CD14-positive monocyte (primary cell): ENCODE measurements at places on chromosomes 16 and 17.

GRCh38 chr17:79944251-79944812 lies 91.3 kb downstream of the TBC1D16 start:
- no peak for DNase-seq

GRCh38 chr17:36593656-36594316 lies 2.1 kb downstream of the DHRS11 start:
- DNase-seq: no peak

DNA sequence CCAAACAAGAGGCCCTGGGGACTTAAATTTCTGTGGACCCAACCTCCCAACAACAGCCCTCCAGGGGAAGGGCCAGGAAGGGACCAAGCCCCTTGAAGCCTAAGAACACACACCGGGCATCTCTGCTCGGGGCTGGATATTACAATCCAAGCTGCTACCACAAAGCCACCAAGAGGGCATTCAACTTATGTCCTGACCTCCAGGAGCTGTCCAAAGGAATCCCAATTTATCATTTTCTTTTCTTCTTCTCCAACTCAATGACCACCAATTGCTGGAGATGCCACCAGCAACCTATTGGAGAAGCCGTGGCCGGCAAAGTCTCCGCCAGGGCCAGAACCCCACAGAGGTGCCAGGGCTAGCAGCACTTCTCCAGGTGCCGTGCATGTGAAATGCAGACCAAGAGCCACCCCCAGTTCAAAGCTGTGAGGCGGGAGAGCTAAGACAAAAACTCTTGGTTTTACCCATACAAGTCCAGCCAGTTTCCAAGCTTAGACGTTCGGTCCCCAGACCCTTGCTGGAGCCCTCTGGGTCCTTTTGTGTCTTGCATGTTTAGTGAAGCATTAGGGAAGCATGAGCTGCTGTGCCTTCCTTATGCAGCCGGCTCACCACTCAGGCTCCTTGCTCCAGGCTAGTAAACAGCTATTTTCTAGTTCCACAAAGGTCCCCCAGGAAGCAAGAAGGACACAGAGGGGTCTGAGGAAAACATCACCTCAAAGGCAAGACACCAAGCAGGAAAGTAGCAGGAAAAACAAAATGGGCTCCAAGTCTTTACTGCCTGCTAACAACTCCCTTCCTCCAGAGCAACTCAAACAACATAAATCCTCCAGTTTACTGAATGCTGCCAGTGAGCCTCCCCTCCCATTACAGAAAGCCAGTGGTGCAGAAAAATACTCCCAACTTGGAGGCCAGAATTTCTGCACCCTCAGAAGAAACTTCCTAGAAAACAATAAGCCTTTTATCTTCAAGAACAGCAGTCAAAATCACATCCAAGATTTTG lies 3.2 kb downstream of the PITPNA start:
- no peak for DNase-seq

- no peak for DNase-seq
These were observed 465.0 kb upstream of the MAF start for GRCh38 chr16:80065541-80065940.

- DNase-seq: no peak
These were observed 139.1 kb upstream of the GSE1 start for GRCh38 chr16:85473909-85474620.

DNA sequence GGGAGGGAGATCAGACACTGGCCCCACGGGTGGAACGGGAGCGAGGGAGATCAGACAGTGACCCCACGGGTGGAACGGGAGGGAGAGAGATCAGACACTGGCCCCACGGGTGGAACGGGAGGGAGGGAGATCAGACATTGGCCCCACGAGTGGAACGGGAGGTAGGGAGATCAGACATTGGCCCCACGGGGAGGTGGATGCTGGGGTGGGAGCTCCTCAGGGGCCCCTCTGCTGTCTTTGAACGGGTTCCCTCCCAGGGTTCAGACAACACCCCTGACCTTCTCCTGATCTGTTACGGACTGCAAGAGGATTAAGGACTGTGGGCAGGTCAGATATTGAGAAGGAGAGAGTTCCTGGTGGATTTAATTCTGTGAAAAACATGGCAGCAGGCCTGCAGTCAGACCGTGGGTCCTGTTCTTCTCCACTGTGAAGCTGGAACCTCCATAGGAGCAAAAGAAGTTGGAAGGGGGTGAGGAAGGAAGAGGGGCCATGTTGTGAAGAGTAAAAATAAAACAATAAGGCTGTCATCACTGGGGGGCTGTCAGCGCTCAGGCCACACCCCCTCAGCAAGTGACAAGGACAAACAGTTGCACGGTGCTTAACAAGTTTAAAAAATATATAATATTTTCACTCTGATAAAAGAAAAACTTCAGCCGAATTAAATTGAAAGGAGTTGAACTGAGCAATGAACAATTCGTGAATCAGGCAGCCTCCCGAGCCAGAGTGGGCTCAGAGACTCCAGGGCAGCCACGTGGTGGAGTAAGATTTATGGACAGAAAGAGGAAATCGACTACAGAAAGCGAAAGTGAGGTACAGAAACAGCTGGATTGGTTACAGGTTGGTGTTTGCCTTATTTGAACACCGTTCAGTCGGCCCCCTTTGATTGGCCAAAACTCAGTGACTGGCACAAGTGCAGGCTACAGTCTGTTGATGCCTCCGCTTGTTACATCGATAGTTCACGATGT lies 348.7 kb upstream of the TNRC6C start:
- DNase-seq: peak; percentile 28

DNA sequence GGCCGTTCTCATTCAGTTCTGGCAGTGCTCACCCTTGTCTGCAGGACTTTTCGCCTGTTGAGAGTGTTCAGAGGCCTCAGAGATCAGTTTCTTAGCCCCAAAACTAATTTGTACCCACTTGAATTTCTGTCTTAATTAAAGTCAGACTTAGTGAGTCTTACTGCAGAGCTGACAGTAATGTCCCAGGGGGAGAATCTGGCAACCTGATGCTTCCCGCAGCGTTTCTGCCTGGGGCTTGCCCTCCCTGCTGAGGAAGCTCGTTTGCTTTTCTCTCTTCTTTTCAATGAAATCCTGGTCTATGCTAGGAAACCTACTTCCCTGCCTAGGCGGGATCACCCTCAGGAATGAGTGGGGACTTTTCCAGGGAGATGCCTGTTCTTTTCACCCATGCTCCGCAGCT lies 25.3 kb downstream of the DBNDD1 start:
- no peak for DNase-seq

GRCh38 chr16:23465179-23465578 lies 12.2 kb upstream of the COG7 start:
- no peak for DNase-seq

DNA sequence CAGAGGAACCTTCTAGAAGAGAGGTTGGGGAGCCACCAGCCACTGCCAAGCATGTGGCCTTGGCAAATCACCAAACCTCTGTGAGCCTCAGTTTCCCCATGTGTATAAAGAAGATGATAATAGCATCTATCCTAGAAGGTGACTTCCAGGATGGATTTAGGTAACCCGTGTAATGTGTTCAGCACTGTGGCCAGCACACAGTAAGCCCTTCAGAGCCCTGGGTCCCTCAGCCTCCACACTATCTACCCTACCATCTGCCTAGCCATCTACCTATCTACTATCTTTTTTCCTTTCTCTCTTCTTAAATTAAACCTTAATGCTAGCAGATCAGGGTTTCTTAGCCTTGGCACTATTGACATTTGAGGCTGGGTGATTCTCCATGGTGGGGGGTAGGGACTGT lies 33.0 kb downstream of the TEKT5 start:
- DNase-seq: no peak

DNA sequence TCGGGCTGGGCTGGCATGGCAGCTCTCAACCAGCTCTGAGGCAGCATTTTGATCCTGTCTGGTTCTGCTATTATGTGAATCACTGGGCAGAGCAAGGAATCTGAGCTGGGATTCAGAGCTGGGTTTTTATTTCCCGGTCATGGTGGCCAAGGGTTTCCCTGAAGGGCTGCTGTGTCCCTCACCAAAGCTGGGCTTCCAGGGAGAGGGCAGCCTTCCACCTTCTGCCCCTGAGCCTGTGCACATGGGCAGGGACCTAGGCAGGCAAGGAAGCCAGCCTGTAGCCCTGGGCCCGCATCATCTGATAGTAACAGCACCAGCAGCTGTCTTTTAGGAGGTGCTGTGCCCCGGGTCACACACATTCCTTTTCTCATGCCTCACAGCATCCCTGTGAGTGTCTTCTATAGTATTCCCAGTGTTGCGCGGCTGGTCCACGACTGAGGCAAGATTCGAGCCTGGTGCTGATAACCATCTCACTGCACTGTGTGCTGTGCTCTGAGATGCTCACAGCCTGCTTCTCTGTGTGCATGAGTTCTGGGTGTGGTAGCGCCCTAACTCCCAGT lies 85.3 kb upstream of the PLCG2 start:
- DNase-seq: no peak

DNA sequence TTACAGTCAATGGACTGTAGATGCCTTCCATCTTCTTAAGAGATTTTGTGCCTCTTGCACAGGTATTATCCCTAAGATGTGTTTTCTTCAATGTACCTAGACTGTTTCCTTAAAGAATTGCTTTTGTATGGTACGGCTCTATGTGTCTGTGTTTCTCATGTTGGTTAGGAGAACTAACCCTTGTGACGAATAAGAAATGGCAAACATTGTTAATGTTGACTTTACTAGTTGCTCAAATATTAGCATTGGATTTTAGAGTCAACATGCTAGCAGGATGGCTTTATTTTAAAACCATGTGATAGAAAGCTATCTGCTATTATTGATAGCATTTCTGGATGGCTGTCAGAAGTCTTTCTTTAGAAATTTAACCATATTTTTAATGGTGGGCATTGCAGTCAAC lies 34.5 kb downstream of the WWOX start:
- DNase-seq: no peak

DNA sequence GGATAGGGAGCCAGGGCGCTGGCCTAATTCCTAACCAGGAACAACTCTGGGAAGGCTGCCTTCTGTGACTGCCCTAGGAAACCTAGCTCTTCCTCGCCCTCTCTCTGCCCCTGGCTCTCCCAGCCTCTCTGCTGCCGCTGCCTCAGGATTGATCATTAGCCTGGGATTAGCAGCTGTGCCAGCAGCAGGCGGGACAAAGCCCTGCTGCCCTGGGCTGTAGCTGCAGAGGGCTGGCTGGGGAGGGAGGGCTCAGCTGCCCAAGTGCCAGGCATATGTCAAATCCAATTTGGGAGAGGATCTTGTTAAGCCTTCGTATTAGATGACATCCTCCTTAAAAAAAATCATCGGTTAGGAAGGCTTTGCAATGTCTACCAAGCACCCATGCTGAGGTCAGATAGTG lies 144.8 kb upstream of the CCL2 start:
- DNase-seq: no peak

- no peak for DNase-seq
These were observed 31.7 kb upstream of the IL21R start for GRCh38 chr16:27370318-27370717.

- no peak for DNase-seq
These were observed 1.1 kb upstream of the PLEKHG4 start for GRCh38 chr16:67277999-67278772.

GRCh38 chr17:31907342-31907962 lies 5.9 kb upstream of the UTP6 start:
- no peak for DNase-seq

DNA sequence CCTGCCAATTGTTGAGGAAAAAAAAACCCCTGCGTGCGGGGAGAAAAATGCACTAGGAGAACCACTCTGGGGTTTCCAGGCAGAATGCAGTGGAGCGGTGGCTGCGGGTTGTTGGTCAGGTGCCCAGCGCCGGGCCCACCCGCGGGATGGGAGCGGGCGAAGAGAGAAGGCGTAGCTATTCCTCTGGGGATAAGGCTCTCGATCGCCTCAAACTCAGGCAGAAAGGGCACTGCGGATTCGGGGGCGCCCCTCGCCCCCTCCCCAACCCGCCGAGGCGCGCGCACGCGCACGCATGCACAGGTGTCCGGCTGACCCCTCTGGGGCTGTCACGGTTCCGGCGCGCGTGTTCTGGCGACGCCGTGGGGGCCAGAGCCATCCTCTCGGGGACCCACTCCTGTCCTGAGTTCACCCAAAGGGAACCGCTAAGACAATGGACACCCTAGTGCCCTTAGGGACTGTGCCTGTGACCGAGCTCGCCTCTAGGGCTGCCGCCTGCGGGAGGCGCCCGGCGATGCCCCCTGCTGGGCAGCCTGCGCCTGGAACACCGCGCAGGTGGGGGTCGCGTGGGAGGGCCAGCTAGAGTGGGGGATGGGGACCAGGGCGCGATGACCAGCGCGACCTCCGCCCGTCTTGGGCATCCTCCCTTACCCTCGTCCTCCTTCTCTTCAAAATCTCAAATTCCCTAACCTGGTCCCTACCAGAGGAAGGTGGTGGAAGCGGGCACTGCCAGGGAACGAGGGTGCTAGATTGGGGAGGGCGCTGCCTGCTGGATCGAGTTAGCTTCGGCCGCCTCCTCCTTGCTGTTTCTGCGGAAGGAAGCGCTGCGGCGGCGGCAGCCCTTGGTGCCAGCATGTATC lies 14.4 kb upstream of the CBX8 start:
- DNase-seq: no peak

DNA sequence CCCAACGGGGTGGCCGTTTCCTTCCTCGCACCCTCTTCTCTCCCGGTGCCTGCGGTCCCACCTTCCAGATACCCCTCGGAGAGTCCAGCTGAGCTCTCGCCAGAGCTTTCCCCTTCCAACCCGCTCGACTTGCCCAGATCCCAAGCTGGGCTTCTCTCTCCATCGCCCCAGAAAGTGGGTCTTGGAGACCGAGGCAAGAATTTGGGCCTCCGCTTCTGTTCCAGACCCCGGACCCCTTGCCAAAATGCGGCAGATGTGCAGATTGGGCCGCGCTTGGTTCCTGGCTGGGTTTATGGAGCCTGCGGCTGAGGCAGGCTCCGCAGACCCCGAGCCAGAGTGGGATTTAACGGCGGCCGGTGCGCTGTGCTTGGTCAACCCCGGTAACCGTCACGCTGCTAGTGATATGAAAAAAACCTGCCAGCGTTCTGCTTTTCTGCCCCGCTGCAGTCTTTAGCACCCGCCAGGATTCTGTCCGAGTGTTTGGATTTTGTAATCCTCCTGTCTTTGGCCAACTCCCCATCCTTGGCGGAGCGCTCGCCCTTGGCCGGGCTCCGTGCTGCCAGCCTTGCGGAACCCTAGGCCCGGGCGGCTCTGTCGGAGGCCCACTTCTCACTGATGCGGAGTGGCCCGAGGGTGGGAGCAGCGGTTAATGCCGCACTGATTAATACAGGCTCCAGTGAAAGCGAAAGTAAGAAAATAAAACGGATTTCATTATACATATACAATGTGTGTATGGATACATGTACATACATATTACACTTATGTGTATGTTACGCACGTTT lies 754 bp upstream of the SLFN11 start:
- DNase-seq: peak; percentile 69

GRCh38 chr17:82901356-82901755 lies 61.5 kb upstream of the ZNF750 start:
- no peak for DNase-seq

DNA sequence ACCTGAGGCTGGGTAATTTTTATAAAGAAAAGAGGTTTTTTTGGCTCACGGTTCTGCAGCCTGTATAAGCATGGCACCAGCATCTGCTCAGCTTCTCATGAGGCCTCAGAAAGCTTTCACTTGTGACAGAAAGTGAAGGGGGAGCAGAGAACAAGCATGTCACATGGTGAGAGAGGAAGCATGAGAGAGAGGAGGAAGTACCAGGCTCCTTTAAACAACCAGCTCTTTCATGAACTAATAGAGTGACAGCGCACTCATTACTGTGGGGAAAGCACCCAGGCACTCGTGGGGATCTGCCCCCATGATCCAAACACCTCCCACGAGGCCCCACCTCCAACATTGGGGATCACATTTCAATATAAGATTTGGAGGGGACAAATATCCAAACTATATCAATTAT lies 86.8 kb downstream of the USP32 start:
- peak; percentile 87 for DNase-seq

- no peak for DNase-seq
These were observed 16.4 kb upstream of the RBFOX3 start for GRCh38 chr17:79627184-79627765.

GRCh38 chr16:19760356-19761060 lies 42.4 kb downstream of the IQCK start:
- no peak for DNase-seq
